NCI-H2107 (cell line): ENCODE measurements at places on chromosomes 1 and 21.

DNA sequence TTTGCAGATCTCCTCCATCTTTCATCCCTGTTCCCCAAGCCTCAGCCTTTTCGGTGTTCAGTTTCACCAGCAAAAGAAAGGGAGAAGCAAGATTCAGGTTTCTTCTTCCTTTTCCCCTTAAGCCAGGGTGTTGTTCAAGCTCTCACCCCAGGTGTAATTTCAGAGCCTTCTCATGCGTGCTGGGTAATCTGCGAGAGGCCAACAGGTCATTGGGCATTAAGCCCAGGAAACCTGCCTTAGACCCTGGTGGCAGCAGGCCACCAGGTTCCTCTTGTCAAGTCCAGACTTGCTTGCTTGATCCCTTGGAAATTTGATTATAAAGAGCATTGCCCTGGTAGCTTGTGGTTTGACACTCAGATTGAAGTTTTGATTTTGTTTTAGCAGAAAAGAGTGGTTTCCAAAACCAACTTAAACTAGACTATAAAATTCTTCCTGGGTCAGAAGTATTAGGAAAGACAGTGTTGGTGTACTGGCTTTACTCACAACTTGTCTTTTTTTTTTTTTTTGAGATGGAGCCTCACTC, 6.9 kb downstream of the AKR1A1 start:
- no peak for DNase-seq

GRCh38 chr1:167761400-167761799, 39.6 kb downstream of the MPZL1 start:
- DNase-seq: no peak

DNA sequence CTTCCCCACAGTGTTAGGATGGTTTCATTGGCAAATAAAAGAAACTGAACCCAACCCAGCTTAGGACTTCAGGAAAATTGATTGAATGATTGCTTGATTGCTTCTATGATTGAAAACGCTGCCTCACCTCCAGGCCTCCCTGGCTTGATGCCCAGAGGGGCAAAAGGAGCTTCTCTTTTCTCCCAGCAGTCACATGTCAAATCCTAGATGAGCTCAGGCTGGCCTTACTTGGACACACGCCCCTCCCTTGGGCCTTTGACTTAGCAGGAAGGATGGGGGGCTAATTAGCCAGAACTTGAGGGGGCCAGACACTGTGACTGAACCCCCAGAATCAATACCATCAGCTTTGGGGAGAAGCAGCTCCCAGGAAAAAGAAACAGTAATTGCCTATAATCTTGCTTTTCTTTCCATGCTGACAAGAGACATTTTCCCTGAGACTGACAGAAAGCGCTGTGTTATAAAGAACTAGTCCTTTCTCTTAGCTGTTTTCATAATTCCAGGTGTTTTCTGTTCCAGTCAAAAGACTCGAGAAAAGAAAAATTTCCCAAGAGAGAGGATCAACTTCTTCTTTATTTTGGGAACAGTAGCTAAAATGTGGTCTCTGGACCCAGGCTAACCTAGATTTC, 50.8 kb upstream of the ATP5PO start:
- no peak for DNase-seq

DNA sequence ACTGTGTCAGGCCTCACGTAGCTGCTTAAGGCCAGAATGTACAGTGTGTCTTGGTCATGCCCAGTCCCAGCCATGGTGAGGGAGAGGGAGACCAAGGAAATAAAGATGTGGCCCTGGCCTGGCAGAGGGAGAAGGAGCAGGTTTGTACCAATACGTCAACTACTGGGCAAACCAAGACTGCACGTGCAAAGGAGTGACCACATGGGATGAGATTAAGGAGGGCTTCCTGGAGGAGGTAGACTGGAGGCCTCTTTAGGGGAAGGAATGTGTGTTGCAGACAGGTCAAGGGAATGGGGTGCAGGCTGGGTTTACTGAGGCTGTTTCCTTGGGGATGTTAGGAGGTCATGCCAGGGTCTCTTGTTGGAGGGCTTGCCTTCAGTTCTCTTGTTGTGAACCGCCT, 7.8 kb downstream of the PLOD1 start:
- DNase-seq: no peak

GRCh38 chr1:232149287-232150201, 480.4 kb downstream of the SIPA1L2 start:
- no peak for DNase-seq

- no peak for DNase-seq
These were observed 1667.8 kb downstream of the MRPL39 start for GRCh38 chr21:23939369-23940065.

GRCh38 chr21:40051801-40052200, 184.6 kb downstream of the PCP4 start:
- DNase-seq: no peak

- DNase-seq: no peak
These were observed 310.1 kb downstream of the PAPPA2 start for GRCh38 chr1:176773038-176773437.

DNA sequence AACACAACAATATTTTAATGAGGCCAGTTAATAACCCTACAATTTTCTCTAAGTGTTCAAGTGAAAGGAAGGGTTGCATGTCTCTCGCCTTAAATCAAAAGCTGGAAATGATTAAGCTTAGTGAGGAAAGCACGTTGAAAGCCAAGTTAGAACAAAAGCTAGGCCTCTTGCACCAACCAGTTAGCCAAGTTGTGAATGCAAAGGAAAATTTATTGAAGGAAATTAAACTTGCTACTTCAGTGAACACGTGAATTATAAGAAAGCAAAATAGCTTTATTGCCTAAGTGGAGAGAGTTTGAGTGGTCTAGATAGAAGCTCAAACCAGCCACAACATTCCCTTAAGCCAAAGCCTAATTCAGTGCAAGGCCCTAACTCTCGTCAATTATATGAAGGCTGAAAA, 135.6 kb downstream of the DUSP10 start:
- no peak for DNase-seq

DNA sequence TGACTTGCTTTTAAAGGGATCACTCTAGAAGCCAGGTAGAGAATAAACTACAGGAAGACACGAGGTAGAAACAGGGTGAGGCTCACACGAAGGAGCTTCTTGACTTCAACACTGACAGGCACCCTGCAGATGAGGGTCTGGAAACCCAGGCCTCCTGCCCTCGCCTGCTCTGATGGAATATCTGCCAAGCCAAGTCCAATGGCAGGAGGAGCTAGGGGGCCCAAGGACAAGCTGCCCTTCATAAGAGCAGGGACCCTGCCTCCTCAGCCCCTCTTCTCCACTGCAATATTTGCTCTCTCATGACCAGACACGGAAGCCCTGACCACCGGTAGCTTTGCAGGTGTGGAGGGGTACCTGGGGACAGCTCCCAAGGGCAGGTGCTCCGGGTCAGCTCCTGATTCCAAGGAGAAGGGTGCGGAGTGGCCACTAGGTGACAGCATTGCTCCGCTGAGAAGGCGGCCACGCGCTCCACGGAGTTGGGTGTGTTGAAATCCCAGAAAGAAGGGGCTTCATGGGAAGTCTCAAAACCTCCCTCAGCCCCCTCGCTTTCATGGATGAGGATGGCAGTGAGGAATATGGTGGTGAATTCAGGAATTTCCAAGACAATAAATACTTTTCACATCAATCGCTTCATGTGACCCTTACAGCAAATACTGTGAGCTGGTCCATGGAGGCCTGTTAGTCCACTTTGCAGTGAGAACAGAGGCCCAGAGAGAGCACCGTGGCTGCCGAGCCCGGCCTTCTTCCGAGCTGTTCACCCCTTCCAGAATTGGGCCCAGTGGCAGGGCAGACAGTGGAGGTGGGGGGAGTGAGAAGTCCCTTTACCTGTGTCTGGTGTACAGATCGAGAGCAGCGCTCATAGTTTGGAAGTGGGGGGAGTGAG, 33.2 kb upstream of the PAX7 start:
- no peak for DNase-seq

GRCh38 chr1:211589782-211590721, 11.1 kb upstream of the SLC30A1 start:
- DNase-seq: no peak

DNA sequence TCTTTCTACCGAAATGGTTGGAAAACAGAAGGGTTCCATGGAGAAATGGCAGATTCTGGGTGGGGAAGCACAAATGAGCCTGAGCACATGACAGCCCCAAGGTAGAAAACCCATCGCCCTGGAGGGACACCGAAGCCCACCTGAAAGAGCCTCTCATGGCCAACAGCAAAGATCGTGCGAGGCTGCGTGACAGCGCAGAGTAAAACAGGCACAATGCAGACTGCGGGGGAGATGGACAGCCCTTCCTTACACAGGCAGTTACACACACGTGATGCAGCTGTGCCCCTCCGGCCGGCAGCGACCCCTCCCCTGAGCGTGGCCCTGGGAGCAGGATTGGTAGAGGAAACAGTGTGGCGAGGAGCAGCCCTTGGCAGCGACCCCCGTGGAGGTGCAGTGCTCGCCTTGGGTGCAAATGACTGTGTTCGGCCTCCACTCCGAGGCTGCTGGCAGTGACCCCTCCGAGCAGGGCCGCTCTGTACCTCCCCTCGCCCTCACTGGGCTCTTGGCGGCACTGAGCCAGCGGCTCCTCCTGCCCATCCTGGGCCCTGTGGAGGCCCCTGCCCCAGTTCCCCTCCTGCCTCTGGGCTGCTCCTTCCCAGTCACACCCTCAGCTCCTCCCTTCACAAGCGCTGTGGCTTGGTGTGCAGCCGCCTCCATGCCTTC, 120.9 kb upstream of the COL6A1 start:
- DNase-seq: no peak

DNA sequence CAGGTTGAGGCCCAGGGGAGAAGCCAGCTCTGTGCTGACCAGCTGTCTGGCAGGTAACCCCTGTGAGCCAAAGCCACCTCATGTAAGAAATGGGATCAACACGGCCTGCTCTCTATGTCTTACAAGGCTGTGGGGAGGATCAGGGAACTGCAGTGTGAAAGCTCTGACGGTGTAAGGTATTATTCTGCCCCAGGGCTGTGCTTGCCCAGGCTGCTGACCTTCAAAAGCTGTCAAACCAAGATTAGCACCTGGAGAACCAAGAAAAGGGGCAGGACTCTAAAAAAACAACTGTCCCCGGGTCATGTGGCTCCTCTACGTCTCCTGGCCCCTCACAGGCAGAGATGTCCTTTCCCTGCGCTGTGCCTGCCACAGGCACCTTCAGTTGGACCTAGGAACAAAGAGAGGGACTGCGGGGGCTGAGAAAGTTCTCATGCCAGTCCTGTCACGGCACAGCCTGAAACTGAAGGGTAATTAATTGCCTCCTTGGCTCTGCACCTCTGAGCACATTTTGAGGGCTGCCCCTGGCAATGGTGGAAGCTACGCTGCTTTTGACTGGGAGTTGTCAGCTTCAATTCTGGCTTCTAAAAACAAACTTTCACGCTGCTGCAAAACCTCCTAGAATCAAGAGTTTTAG, 77.6 kb downstream of the PGBD5 start:
- no peak for DNase-seq

DNA sequence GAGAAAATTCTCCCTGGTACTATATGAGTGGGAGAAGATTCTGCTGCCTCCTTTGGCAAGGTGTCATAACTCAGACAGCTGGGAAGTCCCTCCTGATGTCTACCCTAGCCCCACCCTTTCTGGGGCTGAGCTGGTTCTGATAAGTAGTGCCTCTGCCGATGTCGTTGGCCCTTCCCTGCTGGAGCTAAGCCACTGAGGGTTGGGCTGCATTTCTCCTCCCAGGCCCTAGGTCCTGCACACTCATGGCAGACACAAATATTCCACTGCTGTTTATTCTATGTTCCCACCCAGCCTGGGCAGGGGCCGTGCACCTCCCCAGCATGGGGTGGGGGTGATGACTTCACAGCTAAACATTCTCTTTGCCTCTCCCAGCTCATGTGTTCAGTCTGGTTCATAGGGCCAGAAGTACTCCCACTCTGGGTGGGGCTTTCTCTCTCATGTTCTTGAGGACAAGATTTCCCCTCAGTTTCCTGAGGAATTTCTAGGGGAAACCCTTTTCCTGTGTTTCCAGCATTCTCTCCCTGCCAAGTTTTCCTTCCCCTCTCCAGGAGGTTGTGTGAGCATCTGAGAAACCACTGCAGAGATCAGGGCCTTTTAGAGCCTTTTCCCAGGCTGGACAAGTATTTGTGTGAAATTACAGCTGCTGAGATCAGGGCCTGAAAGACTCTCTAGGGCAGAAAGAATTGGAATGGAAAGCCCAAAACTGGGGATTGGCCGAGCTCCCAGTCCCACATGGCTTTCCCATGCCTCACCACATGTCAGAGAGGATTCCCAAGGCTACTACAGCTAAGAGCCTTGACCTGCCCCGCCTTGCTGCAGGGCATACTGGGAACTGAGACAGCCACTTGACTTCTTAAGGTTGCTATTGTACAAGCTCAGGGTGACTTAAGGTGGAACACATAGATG, 66.2 kb downstream of the ATP2B4 start:
- no peak for DNase-seq

- DNase-seq: no peak
These were observed 171.1 kb upstream of the FGGY start for GRCh38 chr1:59125676-59126320.

- no peak for DNase-seq
These were observed 157.1 kb downstream of the ELAVL4 start for GRCh38 chr1:50265790-50266314.

DNA sequence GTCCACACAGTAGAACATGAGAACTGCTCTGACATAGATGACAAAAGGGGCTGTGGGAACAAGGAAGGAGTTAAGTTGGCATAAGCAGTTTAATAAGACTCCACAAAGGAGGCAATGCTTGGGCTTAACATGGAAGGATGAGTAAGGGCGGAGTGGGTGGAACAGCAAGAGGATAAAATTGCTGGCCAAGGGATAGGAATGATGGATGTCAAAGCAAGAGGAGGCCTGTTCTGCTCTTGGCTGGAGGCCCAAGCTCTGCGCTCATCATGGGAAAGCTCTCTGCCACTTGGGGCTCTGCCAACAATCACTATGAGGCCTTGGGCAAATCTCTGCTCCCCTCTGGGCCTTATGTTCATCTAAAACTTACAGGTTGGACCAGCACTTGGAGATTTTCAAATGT, 98.3 kb upstream of the CAMK1G start:
- no peak for DNase-seq

DNA sequence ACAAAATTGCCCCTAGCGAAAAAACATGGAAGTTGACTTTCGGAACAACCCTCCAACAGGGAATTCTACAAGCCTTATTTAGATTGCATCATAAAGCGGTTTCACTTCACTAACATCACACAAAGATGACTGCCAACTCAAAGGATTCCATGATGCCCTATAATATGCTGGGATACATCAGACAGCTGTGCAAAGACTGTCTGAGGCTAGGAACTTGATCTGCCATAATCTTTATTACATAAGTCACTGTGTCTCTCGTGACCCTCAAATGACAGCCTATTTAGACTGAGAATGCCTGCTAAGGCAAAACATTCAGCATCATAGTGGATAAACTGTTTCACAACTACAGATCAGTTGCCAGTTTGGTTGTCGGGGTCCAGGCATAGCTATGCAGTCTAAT, 23.8 kb downstream of the FH start:
- peak; percentile 27 for DNase-seq

- DNase-seq: no peak
These were observed at the start of gene RAB7B for GRCh38 chr1:206002871-206003801. RAB7B (minus strand) TSS chr1:206003395; CDS start chr1:205994135, 9,260 bp downstream.

DNA sequence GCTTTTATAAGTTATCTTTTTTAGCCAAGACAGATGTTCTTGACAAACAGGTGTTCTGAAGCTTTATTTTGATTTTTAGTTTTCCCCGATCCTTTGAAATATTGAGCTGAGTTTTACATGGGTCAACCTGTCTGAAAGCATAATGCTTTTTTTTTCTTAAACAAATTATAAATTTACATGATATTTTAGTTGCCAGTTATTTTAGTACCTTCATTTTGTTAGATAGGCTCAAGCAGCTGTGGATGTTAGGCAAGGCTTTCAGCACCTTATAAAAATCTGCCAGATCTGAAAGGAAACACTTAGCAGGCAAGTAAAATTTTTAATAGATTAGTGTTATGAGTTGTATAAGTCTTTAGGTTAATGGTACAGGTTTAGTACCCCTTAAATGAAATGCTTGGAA, 33.7 kb downstream of the ATF6 start:
- no peak for DNase-seq

- DNase-seq: no peak
These were observed 9.7 kb upstream of the COL8A2 start for GRCh38 chr1:36134505-36135329.
